ENCODE measurements at places on chromosomes 12 and 14.

DNA sequence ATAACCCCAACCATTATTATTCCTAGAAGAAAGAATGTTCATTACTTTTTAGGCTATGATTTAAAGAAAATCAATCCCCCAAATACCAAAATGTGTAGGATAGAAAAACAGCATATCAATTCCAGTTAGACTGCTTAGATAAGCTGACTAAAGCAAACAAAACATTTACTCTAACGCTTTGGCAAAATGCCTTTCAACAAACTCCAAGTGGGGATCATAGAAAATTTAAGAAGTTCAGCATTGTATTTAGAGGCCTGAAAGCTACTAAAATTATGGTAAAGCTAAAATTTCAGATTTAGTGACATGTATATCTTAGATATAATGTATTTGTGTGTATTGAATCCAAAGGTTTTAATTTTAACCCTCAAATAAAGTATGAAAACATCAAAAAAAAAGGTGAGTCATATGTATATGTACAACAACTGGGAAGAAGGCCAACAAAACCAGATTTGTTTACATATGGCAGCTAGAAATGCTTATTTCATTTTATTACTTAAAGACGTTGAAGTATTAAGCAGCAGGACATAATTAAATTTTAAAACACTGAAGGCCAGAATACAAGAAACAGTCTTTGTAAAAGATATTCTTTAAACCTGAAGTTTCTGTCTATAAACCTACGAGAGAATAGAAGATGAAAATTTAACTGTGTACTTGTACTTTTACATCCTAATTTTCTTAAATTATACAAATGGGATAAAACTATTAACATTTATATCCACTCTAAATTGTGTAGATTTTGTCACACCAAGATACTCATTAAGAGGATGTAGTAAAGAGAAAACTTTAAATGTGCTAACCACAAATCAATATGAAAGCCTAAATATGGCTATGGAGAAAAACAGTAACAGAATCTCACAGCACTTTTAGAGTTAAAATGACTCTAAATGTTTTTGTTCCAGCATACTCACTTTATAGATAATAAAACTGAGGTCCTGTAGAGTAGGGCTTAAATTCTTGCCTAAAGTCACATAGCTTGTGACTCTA is 71.4 kb downstream of the SLC41A2 start:
- peak; percentile 59 for DNase-seq

GRCh38 chr14:103732868-103733620 is 17.4 kb downstream of the ZFYVE21 start:
- no peak for DNase-seq

DNA sequence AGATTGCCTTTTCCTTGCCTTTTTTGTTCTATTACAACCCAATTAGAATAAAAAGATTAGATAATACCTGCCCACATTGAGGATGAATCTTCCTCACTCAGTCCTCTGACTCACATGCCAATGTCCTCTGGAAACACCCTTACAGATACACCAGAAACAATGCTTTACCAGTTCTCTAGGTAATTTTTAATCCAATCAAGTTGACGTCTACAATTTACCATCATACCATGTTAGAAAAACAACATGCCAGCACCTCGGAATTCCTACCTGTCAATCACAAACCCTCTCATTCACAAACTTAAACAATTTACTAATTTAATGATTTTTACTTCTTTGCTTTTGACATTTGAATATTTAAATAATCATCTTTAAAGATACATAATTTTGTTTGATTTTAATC is 953.8 kb downstream of the TRHDE start:
- DNase-seq, result no peak

GRCh38 chr12:117010693-117011451 is 88.3 kb downstream of the TESC start:
- DNase-seq, result no peak

Measured in fibroblast of lung (primary cell).